ENCODE measurements at places on chromosomes 7 and 10.

GRCh38 chr7:91156316-91157185 is 107.7 kb upstream of the FZD1 start:
- DNase-seq: no peak

GRCh38 chr7:24834128-24834798 is 77.0 kb upstream of the GSDME start:
- no peak for DNase-seq

GRCh38 chr10:75957314-75958120 is 526.1 kb downstream of the LRMDA start:
- DNase-seq: no peak

DNA sequence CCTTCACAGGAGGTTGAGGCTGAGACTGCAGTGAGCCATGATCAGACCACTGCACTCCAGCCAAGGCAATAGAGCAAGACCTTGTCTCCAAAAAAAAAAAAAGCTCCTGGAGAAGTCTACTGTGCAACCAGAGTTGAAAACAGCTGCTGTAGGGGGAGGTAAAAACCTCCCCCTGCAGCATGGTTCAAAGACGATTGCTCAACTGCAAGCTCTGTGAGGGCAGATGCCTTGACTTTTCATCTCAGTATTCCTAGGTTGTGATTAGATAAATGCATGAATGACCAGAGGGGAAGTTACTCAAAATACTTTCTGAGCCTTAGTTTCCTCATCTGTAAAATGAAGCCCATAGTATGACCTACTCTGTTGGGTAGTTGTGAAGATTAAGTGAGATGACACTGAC is 25.0 kb upstream of the PPA1 start:
- no peak for DNase-seq

- DNase-seq: no peak
These were observed 13.1 kb downstream of the LZTS2 start for GRCh38 chr10:101012525-101013364.

GRCh38 chr10:100045592-100045991 is 35.8 kb upstream of the DNMBP start:
- DNase-seq: no peak

DNA sequence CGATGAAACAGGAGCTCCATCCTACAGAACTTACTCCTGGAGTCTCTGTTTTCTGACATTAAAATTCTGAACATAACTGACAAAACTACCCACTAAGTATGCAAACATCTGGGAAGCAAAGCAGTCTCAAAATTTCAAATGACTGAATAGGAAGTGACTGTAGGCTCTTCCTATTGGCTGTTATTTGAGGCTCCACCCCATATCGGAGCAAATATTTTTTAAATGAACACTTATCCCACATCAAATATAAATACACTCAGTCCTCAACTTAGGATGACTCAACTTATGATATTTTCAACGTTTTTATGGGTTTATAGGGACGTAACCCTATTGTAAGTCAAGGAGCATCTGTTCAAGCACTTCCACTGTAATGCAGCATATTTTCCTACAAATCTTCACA is 8.8 kb downstream of the HSPA12A start:
- DNase-seq: no peak

- DNase-seq: no peak
These were observed 38.2 kb upstream of the SDHAF3 start for GRCh38 chr7:97079300-97079699.

GRCh38 chr7:155274633-155275355 is 22.9 kb upstream of the INSIG1 start:
- no peak for DNase-seq

DNA sequence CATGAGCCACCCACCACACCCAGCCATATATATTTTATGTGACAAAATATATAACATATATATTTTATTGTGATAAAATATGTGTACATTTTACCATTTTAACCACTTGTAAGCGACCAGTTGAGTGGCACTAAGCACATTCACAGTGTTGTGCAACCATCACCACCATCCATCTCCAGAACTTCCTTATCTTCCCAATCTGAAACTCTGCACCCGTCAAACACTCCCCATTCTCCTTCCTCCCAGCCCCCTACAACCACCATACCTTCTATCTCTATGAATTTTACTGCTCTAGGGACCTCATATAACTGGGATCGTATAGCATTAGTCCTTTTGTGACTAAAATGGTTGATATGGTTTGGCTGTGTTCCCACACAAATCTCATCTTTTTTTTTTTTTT is 20.8 kb upstream of the CYTH3 start:
- no peak for DNase-seq

DNA sequence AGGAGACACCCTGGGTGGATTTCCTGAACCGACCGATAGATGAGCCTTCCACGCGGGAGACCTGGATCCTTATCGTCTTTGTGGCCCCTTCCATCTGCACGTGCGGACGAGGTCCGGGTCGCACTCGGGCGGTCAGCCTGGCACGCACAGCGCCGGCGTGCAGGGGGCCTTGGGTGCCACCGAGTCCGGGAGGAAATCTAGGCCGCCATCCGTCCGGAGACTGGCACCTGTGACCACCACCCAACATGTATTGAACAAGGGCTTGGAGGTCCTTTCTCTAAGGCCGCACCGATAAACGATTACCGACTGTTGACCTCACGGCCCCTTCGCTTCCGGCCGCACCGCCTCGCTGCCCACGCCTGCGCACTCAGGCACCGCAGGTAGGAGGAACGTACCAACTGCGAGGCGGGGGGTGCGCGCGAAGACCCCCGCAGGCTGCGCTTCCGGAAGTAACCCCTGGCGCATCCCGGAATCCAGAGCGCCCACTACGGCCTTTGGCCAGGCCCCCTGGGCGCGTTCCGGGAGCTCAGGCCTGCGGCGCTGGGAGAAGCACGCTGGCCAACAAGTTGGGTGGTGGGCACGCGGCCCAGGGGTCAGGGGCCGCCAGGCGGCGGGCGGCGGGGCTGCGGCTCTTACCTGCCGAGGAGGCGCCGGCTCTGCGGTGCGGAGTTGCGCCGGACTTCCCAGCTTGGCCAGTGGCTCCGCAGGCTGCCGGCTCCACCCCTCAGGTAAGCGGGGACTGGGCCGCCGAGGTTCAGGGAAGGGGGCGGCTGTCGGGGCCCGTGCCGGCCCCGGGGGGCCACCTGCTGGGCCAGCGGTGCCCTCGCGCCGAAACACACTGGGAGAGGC is at the start of the genes ACTR3C and LRRC61:
TSS of gene ACTR3C (minus strand) at position 713 of the 849 bp plus-strand sequence. CDS start 28,249 bp downstream, outside the sequence.
TSS of gene LRRC61 (plus strand) at position 523 of the 849 bp plus-strand sequence. CDS start 13,507 bp downstream, outside the sequence.
- DNase-seq: no peak

- no peak for DNase-seq
These were observed 26.7 kb downstream of the IQCE start for GRCh38 chr7:2585446-2585845.

DNA sequence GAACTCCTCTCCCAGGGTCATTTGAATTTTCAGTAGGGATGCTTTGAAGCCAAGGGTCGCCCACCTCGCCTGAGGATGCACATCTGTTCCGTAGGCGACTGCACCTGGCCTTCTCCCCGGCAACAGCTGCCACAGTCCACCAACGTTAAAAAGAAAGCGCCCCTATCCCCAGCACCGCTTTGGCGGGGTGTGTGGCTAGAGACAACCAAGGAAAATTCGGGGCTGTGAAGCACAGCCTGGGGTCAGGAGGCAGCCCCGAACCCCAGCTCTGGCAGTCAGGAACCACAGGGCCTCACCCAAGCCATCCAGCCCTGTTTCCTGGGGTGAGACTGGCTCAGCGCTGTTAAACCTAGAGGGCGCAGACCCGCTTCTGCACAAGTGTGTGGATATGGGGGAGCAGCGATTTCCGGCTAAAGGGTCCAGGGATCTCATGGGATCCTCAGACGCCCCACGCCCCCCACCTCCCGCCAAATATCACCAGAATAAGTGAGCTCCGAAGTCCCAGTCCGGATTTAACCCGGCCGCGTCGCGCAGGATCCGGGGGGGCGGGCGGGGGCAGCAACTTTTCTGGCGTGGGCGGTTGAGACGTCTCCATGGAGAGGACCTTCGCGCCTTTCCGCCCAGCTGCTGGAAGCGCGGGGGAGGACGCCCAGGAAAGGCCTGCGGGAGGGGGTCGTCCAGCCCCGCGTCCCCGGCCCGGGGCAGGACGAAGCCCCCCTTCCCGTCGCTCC is 822 bp downstream of the ZC3HAV1L start:
- no peak for DNase-seq

DNA sequence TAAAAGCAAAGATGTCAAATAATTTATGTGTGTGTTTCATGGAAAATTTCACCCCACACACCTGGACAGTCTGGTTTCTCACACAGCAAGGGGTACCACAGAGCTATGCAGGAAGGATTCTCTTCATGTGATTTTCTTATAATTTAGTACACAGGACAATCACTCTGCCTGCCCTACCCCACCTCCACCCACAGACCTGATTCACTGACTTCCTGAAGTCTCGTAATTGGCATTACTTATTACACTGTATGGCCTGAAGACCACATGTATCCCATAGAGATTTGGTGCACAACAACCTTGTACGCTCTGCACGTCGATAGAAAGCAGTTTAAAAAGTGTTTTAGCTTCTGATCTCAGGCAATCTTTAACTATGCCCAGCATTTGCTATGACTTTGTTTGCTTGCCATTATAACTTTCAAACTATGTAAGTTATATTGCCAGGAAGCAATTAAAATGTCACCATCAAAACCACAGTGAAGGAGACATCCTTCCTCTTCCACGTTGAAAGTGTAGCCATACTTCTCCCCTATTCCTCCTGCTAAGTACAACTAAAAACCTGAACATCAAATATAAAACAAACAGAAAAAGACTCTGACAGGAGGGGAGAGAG is 279.4 kb upstream of the IMMP2L start:
- DNase-seq: no peak

DNA sequence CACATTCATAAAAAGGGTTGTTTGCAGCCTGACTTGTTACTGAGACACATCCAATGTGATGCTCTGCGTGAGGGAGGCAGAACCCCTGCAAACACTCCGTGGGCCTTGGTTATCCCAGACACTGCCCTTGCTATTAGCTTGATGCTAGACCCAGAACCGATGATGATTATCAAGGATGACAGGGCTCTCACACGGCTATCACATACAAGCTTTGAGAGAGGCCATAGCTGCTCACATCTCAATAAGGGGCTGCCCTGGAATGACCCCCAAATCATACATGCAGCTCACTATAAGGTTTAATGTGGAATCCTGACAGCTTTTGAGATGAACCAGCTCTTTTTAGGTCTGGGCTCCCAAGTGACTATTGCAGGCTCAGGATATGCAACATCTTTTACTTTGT is 44.4 kb upstream of the TCERG1L start:
- DNase-seq: no peak

GRCh38 chr10:49241385-49241784 is 53.2 kb upstream of the TMEM273 start:
- no peak for DNase-seq

DNA sequence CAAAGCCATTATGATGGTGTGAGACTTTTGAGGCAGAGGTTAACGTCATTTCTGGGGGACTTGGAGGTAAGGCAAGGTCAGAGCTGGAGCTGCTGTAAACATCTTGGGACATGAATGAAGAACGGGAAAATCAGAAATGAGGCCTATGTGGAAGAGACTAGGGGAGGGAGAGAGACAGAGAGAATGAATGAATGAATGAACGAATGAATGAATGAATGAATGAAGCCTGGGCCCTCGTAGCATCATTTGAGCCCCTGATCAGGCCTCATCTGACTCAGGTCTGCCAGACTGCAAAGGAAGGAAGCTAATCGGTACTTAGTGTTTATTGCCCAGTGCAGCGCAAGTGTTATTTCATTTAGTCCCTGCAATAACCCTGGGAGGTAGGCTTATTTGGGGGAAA is 79.6 kb downstream of the SLIT1 start:
- no peak for DNase-seq

- DNase-seq: no peak
These were observed 23.1 kb upstream of the ZC3HAV1L start for GRCh38 chr7:139058943-139059342.

- no peak for DNase-seq
These were observed 339.2 kb downstream of the ZNF716 start for GRCh38 chr7:57789130-57789529.

GRCh38 chr7:31487071-31487470 is 26.8 kb upstream of the ITPRID1 start:
- DNase-seq: no peak

DNA sequence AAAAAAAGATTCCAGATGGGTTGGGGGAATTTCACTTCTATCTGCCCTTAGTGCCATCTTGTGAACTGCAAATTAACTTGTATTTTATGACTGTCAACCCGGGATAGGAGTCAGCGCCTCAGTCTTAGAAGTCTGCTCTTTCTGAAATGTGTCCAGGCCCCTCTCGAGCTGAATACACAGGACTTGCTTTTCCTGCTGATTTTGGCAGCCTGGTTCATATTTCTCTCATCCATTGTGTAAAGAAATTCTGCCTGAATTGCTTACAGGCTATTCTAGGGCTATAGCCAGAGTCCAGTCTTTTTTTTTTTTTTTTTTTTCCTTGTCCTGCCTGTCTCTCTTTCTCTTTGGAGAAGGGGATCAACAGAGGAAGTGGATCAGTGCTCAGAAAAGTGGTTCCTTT is 24.6 kb downstream of the GATA3 start:
- DNase-seq: no peak

DNA sequence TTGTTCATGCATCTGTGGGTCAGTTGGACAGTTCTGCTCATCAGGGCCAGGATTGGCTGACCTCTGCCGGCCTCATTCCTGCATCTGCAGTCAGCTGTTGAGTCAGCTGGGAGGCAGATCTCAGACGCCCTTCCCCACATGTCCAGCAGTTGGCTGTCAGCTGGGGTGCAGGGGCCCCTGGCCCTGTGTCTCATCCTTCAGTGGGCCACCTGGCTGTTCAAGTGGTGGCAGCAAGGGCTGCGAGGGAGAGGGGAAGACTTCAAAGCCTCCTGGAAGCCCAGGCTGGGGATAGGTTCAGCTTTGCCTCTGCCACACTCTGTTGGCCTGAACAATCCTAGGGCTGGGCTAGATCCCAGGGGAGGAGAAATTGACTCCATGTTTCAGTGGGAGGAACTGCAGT is 33.2 kb downstream of the TACR2 start:
- DNase-seq: no peak

DNA sequence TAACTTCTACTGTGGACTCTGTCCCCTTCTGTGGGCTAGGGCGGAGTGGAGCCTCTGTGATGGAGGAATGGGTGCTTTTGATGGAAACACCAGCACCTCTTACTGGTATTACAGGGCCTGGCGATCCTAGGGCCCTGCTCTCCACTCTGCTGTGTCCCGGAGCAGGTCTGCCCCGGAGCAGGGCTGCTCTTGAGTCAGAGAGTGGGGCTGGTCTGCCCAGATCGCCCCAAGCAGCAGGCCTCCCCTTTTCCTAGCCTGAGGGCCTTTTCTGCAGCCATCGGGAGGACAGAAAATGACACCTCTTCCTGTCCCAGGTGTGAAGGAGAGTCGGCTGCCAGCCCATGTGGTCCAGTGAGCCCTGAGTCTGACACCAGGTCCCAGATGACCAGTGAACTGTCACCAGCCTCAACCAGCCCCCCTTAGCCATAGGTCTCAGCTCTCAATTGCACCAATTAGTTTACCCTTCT is 1.4 kb downstream of the ZNF282 start:
- no peak for DNase-seq

DNA sequence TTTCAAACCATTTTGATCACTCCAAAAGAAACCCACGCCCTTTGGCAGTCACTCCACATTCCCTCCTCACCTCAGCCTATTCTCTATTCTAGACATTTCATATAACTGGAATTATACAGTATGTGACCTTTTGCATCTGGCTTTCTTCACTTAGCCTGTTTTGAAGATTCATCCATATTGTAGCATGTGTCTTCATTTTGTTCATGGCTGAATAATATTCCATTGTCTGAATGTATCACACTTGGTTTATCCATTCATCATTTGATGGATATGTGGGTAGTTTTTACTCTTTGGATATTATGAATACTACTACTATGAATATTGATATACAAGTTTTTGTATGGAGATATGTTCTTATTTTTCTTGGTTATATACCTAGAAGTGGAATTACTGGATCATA is 3.5 kb upstream of the OTUD1 start:
- DNase-seq: no peak
